Astrocyte of the hippocampus (primary cell): ENCODE measurements at places on chromosomes 7 and 10.

DNA sequence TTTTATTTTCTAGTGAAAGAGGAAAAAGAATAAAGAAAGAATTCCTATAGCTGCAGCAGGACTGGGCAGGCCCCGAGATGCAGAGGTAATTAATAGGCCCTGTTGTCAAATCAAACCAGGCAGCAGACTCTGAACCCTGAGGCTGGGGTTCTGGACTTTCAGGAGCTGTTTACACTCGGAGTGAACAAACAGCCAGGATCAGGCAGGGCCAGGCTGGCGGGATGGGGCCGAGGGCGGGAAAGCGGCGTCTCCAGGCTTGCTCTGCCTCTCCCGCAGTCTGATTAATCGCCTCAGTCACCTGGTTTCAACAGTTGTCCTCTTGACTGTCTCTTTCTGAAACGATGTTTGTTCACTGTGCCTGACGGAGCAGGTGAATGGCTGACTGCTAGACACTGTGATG, 675.4 kb upstream of the FOXK1 start:
- peak; percentile 40 for DNase-seq

- no peak for DNase-seq
Observed at GRCh38 chr7:86978808-86979506, 80.5 kb downstream of the ELAPOR2 start.

DNA sequence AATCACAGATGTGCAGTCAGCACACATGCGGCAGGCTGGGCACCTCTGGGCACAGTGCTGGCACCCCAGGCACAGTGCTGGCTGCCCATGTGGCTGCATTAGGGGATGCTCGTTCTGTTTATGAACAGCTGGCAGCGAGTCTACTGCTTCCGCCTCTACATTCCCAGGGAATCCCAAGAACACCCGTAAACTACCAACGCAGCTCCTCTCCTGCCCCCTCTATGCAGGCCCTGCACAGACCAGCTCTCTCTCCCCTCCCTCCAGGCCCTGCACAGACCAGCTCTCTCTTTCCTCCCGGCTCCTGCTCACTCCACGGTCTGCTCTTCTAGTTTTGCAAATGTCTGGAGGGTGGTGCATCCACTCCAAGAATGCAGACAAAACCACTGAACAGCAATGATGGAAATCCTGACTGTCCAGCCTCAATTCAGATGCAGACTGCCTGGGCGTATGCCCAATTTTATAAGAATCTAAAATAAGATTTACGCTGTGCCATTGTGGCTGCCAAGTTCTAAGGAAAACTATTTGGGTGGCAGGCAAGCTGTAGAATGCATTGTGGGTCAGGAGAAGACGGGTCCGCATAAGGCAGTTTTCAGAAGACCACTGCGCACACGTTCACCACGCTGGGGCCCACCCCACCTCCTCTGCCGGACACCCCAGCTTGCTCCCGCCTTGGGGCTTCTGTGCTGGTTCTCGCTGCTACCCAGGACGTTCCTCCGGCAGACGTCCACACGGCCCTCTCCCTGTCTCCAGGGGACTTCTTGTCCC, 234.6 kb downstream of the ZMYND11 start:
- peak; percentile 96 for DNase-seq

- no peak for DNase-seq
Observed at GRCh38 chr7:1767524-1767923, 97.4 kb downstream of the ELFN1 start.

- peak; percentile 70 for DNase-seq
Observed at GRCh38 chr7:32043688-32044087, 26.5 kb downstream of the PDE1C start.

DNA sequence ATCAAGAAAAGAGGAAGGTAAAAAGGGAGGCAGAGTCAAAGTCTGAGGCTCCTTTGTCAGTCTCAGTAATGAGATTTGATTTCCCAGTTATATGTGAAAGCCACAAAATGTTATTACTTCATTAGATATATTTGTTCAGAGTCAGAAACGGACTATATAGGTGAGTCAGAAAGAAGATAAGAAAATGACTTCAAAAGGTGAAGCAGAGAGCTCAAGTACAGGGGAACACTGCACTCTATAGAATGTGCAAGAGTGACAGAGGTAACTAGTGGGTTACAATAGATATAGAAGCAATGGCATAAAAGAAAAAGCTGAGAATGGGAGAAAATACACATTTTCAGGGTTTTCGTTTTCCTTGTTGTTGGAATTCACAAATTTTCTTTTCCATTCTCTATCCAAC, 43.3 kb downstream of the DGKB start:
- no peak for DNase-seq

DNA sequence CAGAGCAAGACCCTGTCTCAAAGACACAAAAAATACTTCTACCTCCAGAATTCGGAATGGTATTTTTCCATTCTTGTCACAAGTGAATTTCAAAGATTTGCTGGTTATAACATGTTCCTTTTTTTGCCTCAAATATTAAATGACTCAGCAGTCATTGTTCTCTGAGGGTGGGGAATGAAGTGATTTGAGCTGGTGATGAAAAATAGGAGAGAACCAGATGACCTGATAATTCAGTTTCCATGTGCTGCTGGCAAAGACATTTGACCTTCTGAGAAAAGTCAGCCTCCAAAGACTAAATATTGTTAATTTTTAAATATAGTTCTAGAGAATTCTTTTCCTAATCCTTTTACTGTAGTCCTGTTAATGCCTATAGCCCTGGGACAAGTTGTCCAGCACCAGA, 78.9 kb downstream of the CACNB2 start:
- no peak for DNase-seq

DNA sequence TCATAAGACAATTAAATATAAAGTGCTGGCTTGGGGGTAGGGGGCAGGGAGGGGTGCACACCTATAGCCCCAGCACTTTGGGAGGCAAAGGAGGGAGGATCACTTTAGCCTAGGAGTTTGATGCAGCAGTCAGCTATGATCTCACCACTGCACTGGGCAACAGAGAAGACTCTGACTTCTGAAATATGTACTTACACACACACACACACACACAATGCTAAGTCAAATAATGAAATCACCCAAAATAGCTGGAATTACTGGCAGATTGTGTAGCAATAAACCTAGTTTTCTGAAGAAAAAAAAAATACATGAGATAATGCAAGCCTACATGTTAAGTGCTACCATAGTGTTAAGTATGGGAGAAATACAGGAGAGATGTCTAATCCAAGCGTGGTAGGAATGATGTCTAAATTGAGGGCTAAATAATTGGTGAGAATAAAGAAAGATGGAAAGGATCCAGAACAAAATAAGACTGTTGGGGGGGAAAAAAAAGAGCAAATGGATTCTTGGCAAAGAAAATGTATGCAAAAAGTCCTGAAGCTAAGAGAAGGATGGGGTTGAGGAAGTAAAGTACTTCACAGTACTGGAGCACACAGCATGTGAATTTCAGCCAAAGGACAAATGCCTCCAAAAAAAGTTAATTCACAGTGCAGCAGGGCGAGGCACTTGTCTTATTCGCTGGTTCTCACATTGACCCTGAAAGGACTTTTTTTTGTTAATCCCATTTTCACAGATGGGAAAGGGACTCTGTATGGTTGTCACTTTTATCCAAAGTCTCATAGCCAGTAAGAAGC, 73.9 kb downstream of the IGF2BP3 start:
- peak; percentile 49 for DNase-seq

DNA sequence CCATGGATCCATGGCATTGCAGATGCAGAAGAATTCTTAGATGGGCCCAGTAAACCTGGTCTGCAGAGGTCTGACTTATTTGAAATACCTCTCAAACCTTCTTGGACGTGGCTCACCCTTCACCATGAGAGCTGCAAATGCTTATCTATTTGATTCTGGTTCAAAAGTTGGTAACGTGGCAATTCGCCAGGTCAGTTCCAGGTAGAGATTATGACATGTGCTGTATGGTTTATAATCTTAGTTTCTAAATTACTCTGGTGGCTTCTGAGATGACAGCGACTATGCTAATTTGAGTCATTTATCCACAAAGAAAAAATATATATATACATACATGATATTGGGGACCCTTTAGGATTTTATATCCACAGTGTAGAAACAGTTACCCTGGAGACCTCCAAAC, 68.8 kb downstream of the NRP1 start:
- DNase-seq, result no peak

DNA sequence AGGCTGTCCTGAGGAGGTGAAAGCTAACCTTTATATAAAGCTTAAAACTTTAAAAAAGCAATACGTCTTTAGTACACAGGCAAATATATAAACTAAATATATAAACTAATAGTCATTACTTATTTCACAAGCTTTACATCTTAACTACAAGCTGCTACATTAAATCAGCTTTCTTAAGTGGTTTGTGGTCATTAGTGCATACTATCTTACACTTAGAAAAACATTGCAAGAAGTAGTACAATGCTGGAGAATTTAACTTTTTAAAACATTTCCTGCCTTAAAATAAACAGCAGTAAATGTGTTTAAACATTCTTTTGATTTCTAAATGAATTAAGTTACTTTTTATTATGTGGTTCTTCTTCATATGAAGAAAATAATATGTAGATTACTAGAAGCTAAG, 36.3 kb downstream of the MET start:
- DNase-seq, result no peak

DNA sequence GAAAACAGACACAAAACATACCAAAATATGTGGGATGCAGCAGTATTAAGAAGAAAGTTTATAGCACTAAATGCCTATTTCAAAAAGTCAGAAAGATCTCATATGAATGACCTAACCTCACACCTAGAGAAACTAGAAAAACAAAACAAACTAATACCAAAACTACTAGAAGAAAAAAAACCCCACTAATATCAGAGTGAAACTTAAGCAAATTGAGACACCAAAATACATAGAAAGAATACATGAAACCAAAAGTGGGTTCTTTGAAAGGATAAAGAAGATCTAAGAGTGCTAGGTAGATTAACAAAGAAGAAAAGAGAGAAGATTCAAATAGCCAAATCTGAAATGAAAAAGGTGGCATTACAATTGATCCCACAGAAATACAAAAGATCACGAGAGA, 494.1 kb downstream of the SH2D4B start:
- no peak for DNase-seq

DNA sequence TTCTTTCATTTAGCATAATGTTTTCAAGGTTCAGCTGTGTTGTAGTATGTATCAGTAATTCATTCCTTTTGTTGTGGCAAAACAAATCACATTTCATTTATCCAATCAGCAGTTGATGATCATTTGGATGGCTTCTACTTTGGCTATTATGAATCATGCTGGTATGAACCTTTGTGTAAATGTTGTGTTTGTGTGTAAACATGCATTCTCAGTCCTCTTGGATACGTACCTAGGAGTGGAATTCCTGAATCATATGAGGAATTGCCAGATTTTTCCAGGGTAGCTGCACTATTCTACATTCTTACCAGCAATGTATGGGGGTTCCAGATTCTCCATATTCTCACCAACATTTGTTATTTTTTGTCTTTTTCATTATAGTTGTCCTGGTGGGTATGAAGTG, 578.5 kb upstream of the MKI67 start:
- peak; percentile 27 for DNase-seq

DNA sequence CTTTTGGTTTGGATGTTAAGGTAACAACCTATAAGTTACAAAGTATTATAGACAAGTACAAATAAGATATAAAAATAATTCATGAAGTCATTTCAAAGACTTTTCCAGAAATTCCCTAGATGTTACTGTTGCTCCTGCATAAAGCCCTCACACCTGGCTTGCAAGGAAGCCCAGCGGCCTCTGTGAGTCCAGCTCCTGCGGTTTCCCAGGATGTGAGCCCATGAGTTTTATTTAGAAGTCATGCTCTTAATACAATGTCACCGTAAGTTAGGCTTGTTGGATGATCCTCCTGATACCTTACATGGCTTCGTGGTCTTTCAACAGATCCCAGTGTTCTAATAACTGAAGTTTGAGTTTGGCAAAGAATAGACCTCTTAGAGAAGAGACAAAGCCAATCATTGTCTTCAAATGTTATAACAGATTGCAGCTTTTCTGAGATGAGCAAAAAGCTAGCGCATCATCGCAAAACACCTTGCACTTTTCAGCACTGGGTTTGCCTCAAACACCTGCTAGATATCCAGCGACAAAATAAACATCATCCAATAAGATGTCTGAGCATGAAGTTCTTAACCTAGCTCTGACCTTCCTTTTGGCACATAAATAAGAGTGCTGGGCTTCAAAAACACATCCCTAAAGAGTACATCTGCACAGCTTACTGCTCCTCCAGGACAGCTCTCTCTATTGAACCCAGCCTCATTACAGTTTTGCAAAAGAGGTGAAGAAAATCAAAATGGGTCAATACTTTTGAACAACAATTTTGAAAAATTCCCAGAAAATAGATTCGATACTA, 3.6 kb downstream of the FAM171A1 start:
- no peak for DNase-seq

GRCh38 chr7:11931307-11931706, 99.3 kb upstream of the THSD7A start:
- peak; percentile 12 for DNase-seq

DNA sequence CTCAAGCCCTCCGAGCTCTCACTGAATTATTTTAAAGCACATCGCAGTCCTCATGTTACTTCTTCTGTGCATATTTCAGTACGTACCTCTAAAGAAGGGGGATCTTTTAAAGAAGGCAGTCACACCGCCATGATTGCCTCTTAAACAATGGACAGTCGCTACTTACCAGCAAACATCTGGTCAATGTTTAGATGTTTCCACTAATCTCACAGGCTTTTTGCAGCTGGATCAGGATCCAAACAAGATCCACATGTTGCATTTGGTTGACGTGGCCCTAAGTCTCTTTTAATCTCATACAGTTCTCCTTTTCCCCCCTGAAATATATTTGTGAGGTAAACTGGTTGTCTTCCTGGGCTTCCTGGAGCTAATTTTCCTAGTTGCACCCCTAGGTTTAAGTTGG, 50.0 kb downstream of the PRF1 start:
- DNase-seq, result no peak

- DNase-seq, result peak; percentile 62
Observed at GRCh38 chr7:24869572-24869971, 110.4 kb downstream of the OSBPL3 start.

GRCh38 chr7:91295576-91295975, 31.3 kb downstream of the FZD1 start:
- DNase-seq, result no peak

DNA sequence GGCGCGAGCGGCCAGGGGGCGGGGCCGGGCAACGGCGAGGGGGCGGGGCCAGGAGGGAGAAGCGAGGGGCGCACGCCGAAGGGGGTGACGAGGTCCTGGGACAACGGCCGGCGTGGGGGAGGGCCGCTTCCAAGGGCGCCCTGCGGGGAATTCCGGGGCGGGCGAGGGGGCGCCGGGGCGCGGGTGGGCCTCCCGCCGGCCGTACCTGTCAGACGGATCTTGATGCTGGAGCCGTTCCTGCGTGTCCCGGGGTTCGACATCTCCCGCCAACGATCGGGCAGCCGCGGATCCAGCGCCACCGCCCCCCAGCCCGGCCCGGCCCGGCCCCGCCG, 421 bp downstream of the SMURF1 start:
- DNase-seq, result no peak
